ENCODE measurements at places on chromosomes 3 and 15.

- no peak for DNase-seq
These were observed 187.2 kb downstream of the GHSR start for GRCh38 chr3:172261054-172261453.

- DNase-seq = no peak
These were observed 48.1 kb downstream of the SH3BP5 start for GRCh38 chr3:15284121-15284889.

- DNase-seq = no peak
These were observed 36.9 kb downstream of the LRIG1 start for GRCh38 chr3:66463730-66464511.

- DNase-seq = no peak
These were observed 9.7 kb downstream of the ZXDC start for GRCh38 chr3:126465928-126466544.

DNA sequence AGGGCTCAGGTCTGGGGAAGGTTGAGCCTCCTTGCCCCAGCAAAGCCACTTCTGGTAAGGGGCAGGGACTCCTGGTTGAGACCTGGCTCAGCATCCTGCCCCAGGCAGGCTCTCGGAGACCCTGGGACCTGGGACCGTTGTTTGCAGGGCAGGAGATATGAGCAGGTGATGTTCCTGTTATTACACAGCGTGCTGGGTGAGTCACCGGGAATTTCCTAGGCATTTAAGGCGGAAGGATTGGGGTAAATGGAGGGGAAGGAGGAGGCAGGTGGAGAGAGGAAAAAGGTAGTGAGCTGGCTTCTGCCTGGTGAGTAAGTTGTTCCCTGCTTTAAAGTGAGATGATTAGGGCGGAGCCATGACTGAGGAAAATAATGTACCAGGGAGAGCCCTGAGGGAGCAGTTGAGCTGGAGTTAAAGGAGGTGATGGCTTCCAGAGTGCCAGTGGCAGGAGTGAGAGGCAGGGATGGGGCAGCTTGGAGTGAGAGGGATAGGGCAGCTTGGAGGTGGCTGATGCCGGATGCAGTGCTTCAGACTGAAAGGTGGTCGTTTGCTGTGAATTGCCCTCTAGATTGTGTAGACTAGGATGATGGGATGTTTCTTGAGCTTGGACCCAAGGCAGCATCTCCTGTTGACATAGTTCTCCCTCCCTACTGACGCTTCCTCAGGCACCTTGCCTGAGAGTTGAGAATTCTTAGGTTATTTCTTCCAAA lies 79.4 kb downstream of the AAGAB start:
- DNase-seq = no peak

DNA sequence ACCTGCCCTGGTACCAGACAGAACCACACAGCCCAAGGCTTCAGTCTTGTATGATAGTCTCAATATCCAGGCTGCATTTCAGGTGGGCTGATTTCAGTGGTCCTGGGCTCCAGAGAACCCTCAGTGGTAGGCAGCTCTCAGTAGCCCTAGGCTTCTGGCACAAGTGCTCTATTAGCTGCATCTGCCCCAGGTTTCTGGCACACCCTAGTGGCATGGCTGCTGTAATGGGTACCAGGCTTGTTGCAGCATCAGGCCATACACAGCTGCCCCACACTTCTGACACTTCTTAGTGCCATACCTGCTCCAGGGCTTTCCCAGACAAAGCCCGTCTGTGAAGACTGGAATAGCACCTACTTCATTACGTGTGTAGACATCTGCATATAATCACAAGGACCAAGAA lies 1062.2 kb upstream of the EPHA6 start:
- DNase-seq = no peak

GRCh38 chr15:44727485-44728231 lies 8.7 kb upstream of the TRIM69 start:
- no peak for DNase-seq

DNA sequence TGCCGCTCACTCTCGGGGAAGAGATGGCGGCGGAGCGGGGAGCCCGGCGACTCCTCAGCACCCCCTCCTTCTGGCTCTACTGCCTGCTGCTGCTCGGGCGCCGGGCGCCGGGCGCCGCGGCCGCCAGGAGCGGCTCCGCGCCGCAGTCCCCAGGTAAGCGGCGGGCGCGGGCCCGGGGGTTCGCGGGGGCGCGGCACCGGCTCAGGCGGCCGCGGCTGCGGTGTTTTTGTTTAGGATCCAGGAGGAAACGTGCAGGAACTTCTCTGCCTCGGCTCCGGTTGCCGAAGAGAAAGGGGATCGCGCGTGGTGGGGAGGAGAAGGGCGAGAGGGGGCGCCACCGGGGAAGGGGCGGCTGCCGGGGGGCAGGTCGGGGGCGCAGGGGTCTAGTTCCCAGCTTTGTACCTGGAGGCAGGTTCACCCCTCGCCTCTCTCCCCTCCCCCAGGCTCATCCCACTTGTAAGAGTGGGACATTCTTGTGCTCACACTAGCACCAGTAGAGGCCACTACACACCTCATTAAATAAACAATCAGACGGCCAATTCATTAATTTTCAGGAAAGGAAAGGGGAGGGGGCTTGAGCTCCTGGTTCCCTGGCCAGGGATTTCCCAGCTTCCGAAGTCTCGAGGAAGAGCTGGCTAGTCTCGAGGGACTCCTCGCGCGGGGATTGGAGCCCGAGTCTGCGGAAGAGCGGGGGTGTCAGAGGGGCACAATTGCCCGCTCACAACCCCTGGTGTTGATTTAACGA lies 562 bp downstream of the NEO1 start:
- DNase-seq = no peak

GRCh38 chr3:50551054-50551659 lies 16.4 kb downstream of the C3orf18 start:
- no peak for DNase-seq

DNA sequence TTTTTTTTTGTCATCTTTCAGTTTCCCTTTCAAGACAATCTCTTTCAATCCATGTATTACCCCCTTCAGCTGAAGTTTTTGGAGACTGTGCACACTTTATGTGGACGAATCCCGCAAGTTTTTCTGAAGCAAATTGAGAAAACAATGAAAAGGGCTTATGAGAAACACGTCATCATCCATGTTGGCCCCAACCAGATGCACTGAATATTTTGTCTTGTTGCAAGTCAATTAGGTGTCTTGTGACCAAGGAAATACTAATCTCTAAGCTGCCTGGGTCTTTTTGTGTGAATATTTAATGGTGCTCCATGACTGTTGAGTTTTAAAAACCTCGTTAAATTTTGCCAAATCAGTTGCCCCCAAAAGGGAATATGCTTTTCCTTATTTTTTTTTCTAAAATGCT lies 21.7 kb upstream of the PPP4R2 start:
- DNase-seq = no peak

GRCh38 chr3:52428151-52429005 lies 16.5 kb downstream of the SEMA3G start:
- no peak for DNase-seq

GRCh38 chr3:52784931-52785590 lies 7.7 kb downstream of the ITIH1 start:
- DNase-seq = no peak

DNA sequence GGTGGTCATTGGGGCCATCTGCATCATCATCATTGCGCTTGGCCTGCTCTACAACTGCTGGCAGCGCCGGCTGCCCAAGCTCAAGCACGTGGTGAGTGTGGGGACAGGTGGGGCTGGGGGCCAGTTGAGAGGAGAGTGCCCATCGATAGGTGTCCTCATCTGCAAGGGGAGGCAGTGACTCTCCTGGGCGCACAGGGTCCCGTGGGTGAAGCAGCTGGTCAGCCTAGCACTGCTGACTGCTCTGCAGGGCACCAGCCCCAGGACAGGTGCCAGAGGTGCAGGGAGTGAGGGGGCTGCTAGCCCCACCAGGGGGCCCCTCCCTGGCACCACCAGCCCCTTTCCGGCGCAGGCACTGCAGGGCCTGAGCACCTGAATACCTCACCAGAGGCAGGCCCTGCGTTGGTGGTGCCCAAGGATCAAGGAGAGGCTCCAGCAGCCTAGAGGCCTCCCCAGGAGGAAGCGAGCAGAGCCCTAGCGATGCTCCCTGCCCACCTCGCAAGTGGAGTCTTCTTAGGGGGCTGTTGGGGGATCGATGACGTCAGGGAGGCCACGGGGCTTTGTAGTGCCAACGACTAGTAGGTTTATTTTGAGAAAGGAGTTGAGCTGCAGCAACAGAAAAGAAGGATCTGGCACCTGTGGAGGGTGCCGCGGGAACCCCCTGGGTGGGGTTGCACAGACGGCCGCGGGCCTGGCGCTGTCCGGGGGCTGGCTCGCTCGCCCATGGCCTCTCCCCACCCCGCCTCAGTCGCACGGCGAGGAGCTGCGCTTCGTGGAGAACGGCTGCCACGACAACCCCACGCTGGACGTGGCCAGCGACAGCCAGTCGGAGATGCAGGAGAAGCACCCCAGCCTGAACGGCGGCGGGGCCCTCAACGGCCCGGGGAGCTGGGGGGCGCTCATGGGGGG lies 976 bp upstream of the ABTB1 start:
- DNase-seq = no peak

DNA sequence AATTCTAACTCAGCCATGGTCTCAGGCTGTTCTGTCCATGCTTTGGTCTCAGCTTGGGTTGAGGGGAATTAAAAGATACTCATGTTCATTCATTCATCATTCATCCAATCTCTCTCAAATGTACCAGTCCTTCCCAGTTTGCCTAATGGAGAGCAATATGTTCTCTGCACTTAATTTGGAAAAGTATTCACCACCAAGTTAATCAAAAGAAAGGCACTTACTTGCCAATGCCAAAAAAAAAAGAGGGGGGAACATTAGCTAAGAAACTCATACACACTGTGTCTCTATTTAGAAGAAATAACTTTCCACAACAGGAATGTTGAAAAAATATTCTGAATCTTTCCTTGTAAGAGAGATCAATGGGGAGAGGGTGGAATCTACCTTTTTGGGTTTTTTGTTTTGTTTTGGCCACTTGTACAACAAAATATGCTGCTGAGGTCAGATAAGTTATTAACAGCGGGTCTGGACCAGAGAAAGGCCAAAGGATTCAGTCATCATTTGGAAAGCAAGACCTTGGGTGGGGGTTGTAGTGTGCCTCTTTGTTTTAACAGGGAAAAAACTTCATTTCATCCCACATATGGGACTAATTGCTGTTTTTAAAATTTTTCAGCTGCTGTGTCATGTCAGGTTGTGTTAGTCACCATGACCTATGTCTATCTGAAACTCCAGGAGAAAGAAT lies 152.3 kb downstream of the FBN1 start:
- DNase-seq = no peak

GRCh38 chr15:73787621-73788020 lies 34.5 kb upstream of the INSYN1 start:
- DNase-seq = no peak

- no peak for DNase-seq
These were observed 211.9 kb downstream of the EBLN2 start for GRCh38 chr3:73273341-73273740.

GRCh38 chr3:133757701-133758567 lies 11.7 kb downstream of the TF start:
- DNase-seq = no peak

DNA sequence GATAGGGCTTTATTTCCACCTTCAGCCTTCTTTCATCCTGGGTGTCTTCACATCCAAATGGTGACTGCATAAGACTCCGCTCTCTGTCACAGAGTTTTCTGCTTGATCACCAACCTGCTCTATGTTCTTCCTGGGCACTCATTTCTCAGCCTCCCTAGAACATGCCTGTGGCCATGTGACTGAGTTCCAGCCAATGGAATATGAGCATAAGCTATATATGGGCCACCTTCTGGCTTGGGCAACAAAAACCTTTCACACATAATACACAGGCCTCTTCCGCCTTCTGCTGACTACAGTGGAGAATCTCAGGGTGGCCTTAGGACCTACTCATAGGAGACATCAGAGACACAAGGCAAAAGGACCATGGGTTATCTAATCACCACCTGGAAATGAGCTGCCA lies 51.2 kb upstream of the MED12L start:
- no peak for DNase-seq

DNA sequence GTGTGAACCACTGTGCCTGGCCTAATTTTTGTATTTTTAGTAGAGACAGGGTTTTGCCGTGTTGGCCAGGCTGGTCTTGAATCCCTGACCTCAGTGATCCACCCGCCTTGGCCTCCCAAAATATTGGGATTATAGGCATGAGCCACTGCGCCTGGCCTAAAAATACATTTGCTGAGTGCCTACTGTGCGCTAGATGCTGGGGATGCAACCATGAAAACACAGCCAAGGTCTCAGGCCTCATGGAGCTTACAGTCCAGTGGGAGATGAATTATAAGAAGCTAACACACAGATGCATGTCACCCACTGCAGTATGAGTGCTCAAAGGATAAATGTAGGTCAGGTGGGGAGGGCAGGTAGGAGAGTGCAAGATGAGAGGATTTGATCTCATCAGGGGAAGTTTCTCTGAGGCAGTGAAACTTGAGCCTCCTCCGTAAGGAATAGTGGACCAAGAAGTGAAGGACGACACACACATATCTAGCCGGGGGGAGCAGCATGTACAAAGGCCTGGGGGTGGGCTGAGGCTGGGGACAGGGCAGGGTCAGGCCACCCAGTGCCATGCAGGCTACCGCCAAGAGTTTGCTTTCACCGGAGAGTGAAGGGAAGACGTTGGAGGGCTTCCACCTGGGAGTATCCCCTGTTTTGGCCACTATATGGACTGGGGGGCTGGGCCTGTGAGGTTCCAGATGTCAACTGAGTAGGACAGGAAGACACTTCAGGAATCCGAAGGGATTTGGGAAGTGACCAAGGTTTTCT lies 24.3 kb downstream of the IRAK2 start:
- no peak for DNase-seq

DNA sequence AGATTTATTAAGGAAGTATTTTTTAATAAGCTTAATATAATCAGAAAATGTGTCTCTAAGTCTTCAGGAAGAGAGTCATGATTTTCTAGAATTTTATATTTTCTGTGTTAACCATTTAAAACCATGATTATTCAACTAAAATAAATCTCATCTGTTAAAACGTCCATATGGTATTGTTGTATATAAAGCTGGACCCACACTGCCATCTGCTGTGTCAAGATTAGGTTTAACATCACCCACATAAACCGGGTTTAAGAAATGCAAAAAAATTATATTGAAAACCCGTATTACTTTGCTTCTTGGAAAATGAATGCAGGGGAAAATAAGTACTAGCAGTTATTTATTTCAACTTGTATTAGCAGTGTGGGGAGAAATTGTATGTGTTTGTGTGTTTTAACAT lies 9.5 kb upstream of the CCDC66 start:
- no peak for DNase-seq
